DMS153 (cell line): ENCODE measurements at places on chromosomes 13 and 19.

GRCh38 chr13:72884101-72884500, 102.2 kb downstream of the PIBF1 start:
- DNase-seq: no peak

DNA sequence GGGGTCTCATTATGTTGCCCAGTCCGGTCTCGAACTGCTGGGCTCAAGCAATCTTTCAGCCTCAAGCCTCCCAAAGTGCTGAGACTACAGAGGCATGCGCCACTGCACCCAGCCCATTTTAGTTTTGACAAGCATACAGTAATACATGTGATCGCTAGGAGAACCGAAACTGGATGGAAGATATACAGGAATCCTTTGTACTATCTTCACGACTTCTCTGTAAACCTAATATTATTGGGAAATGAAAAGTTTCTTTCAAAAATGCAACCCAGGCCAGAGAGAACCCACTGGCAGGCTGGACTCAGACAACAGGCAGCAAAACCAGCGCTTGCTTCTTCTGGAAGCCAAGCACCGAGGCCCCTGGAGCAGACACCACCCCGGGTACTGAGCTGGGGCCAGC, 9.4 kb downstream of the C19orf12 start:
- no peak for DNase-seq

- no peak for DNase-seq
Observed at GRCh38 chr13:52785739-52786138, 46.1 kb upstream of the CNMD start.

GRCh38 chr13:75788481-75788981, 152.4 kb downstream of the LMO7 start:
- DNase-seq: no peak

DNA sequence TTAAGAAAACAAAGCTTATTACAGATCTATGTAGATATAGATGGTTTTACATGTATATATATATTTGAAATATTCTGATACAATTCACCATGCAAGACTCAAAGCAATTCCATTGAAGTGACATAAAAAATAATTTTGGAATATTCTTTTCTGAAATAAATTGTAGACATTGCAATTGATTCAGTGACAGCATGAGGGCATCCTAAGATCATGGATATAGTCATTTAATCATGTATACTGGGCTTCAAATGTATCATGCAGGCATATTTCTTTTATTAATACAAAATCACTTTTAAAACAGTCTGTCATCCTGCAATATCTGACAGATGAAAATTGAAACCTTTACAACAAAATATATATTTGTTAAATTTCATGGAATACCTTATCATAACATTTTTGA, 286.7 kb upstream of the SLITRK6 start:
- no peak for DNase-seq

GRCh38 chr19:40601134-40601974, at the start of gene LTBP4:
LTBP4 (plus strand) TSS chr19:40601369; CDS start chr19:40601388, 19 bp downstream.
- DNase-seq: no peak

DNA sequence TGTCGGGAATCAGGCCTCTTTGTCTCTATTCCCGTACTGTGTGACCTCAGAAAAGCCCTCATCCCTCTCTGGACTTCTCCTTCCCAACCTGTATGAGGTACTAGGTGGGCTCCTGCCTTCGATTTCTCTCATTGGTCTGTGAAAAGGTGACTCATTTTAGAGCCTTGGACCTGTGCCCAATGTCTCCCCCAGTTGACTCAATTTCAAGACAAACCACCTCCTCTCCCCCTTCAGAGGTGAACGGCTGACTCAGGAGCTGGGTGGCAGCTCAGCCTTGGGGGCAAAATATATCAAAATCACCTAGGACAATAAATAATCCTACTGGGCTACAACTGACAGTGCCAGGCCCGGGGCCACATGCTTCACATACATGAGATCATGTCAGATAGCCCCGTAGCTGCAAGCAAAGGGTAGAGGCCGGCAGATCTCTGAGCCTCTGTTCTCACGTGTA, 630 bp downstream of the COQ8B start:
- DNase-seq: no peak

DNA sequence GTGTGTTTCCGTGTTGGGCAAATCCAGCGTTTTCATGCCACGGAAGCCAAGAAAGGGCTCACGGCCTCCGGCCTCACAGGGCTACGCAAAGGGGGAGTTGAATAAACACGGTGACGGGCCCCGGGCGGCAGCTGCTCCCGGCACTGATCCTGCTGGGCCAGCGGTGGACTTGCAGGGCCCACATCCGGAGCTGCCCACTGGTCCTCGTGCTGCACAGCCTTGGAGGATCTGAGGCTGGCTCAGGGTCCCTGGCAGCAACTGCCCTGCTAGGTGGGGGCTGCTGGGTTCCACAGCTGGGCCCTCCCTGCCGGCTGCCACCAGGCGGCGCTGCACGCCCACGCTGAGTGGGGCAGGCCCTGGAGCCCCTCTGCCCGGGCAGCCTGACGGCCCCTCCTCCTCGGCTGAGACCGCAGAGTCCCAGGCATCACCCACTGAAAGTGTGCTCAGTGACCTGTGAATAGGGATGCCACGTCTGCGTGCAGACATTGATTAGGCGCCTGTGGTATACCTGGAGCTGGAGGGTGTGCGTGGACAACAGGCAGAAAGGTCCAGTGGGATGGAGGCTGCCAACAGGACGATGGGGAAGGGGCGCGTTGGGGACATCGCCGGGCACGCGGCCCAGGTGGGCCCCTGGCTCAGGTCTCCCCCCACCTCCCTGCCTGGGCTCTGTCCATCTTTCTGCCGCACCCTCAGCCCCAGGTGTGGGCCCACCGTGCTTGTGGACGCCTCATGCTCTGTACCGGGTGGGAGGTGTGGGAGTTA, 5.3 kb upstream of the HCN2 start:
- no peak for DNase-seq

- DNase-seq: no peak
Observed at GRCh38 chr13:91567485-91568207, 169.2 kb downstream of the GPC5 start.

- DNase-seq: no peak
Observed at GRCh38 chr13:51839711-51840540, 5.1 kb downstream of the TMEM272 start.

GRCh38 chr13:111491021-111491420, 170.6 kb downstream of the TEX29 start:
- no peak for DNase-seq
